NCI-H460 (cell line): ENCODE measurements at places on chromosomes 6 and 20. TPM values are rescaled to one million over a fixed set of nuclear protein-coding genes. Genes with fewer than 3 reads are reported as not detected.

DNA sequence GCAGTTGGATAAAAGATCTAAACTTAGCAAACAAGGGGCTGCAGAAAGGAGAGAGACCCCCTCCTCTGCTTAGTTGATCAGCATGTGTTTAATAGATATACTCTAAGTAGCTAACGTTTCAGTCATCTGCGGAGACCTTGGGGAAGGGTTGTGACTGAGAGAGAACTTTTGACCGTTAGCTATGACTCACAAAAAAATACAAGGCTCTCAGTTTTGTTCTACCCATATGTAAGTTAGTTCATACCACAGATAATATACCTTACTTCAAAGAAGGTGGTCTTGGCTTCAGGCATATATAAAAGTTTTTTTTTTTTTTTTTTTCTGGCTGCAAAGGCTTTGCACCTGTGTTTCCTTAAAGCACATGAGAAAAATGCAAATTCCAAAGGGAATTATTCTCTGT, 258.9 kb downstream of the GJA1 start:
- no peak for DNase-seq

DNA sequence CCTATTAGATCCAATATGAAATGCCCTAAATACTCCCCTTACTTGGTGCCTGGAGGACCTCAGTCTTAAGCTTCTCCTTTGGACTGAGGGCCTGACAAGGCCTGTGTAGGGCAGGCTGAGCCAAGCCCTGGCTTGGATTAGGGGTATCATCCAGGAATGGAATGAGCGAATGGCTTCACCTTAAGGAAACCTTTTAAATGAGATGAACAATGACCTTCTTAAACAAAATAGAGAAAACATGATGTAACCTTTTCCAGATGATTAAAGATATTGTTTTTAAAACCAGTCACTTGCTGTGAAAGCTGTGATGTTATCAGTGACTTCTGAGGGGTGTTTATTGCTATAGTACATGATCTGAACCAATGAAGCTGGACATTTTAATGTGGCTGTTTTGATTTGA, 55.5 kb downstream of the TRAF3IP2 start:
- no peak for DNase-seq

GRCh38 chr20:13493143-13493542, 145.6 kb downstream of the TASP1 start:
- DNase-seq, result no peak

The SCGN gene
- not detected in 2 replicates for total RNA-seq

DNA sequence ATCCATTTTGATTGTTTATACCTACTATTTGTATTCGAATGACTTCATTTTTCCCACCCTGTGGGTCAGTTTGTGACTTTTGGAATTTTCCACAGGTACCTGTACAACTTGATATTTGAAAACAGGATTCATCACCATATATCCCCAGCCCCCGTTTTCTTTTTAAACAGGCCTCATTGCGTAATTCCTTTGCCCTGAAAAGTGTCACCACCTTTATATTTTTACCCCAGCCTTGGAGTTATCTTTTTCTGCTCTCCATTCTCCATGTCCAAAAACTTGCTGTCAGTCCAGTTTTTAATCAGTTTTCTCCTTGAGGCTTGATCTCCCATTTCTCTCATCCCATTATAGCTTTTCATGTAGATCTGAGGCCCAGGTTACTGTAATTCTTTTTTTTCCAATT, 16.6 kb downstream of the ZKSCAN8 start:
- no peak for DNase-seq
